ENCODE measurements at places on chromosomes 16 and 17.

DNA sequence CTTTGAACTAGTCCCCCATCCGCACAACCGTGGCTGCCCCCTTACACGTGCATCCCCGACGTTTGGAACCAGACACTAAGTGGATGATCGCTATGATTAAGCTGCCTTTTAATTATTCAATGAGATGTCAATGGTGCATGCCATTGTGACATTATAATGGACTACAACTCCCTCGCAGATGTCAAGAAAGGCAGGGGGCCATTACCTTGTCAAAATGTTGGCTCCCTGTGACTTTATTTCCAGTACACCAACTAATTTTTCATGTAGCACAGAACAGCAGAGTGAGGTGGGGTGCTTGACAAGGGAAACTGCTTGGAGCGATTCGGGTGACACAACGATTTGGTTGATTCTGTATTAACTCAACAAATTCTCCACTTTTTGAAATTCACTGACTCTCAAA, 26.5 kb downstream of the ASIC2 start:
- DNase-seq: no peak

DNA sequence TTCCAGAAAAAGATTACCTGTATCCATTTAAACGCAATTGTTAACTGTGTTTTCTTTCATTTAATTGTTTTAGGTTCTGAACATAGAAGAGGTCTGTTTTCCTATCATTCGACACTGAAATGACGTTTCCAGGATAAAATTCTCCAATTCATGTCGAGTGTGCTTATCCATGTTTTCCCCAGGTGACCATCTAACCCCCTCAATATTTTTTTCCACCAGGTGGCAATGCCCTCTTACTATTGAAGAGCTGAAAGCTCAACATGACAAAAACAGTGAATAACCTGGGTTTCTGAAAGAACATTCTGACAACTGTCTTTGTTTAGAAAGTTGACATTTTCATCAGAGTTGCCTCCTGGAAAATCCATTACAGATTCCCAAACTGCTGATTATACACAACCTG, 948.7 kb downstream of the KCNJ2 start:
- DNase-seq: peak; percentile 2

- DNase-seq: peak; percentile 89
These were observed 39.7 kb downstream of the ARHGAP17 start for GRCh38 chr16:24975428-24975889.

DNA sequence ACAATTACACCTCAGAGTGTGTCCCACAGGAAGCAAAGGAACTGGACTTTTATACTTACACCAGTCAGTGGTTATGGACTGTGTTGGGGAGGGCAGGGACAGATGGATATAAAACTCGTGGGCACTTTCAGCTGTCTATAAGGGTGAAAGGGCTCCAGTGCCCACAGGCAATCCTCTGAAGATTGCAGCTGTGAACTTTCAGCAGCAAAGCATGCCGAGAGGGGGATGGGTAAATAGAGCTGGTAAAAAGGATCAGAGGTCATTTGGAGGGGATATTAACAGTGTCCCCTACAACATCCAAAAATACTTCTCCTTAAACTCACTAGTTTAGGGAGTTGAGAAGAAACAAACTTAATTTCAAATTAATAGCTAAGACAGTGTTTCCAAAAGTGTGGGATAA, 13.3 kb upstream of the RFWD3 start:
- no peak for DNase-seq

GRCh38 chr17:78174346-78174869, 6.0 kb downstream of the SYNGR2 start:
- DNase-seq: peak; percentile 51

DNA sequence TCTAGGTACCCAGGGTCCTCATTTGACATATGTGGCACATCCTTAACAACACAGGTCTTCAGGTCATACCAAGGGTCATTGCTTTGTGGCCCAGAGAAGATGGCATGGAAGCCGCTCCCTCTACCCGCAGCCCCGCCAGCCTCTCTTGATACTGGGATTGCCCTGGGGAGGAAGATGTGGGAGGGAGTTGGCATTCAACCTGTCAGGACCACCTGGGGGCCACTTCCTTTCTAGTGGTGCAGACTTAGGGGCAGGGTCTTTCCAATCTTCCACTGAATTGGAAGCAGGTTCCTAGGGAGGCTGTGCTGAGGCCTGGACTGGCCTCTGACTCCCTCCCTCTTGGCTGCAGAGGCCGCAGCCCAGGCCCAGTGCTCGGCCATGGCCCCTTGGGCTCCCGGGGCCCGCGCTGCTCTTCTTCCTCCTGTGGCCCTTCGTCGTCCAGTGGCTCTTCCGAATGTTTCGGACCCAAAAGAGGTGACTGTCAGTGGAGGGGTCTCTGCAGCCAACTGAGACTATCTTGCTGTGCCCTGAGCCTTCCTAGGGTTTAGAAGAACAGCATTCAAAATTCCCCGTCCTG, 5.1 kb upstream of the HEXIM1 start:
- no peak for DNase-seq
